ENCODE measurements at places on chromosomes 13 and 19.

- DNase-seq = no peak
Observed at GRCh38 chr19:14127929-14128509, 8.4 kb downstream of the ASF1B start.

- no peak for DNase-seq
Observed at GRCh38 chr13:32881777-32882145, 134.5 kb upstream of the KL start.

GRCh38 chr13:29845440-29846056 is 4.9 kb downstream of the UBL3 start:
- no peak for DNase-seq

- no peak for DNase-seq
Observed at GRCh38 chr13:75224053-75224742, 257.8 kb downstream of the TBC1D4 start.

GRCh38 chr19:53057904-53058580 is 13.5 kb downstream of the ERVV-2 start:
- no peak for DNase-seq

DNA sequence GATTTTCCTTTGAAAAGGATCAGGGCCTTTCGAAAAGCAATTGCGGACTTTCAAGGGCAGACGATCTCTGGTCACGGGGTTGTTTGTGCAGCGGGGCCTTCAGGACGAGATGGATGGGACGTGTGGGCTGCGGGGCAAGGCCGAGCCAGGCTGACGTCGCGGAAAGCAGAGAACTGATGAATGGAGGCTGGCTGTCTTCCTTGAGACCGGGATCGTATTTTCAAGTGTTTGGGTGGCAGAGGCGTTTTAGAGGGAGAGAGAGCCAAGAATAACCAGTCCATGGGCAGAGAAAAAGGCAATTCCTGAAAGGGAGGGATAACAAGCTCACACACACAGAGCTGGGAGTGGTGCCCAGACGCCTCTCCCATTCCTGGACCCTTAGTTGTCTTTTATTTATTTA is 138.9 kb upstream of the USP29 start:
- DNase-seq = no peak

- no peak for DNase-seq
Observed at GRCh38 chr19:51116736-51117286, 7.9 kb upstream of the SIGLEC9 start.

- no peak for DNase-seq
Observed at GRCh38 chr13:20426766-20427448, 98.8 kb downstream of the CRYL1 start.

- no peak for DNase-seq
Observed at GRCh38 chr13:45615501-45616101, at the start of gene ERICH6B. Gene ERICH6B, minus strand, starts transcription at chr13:45615739. Its CDS starts 18,734 bp downstream, at chr13:45597005.

- DNase-seq = no peak
Observed at GRCh38 chr19:7611541-7612279, 16.0 kb downstream of the CAMSAP3 start.

DNA sequence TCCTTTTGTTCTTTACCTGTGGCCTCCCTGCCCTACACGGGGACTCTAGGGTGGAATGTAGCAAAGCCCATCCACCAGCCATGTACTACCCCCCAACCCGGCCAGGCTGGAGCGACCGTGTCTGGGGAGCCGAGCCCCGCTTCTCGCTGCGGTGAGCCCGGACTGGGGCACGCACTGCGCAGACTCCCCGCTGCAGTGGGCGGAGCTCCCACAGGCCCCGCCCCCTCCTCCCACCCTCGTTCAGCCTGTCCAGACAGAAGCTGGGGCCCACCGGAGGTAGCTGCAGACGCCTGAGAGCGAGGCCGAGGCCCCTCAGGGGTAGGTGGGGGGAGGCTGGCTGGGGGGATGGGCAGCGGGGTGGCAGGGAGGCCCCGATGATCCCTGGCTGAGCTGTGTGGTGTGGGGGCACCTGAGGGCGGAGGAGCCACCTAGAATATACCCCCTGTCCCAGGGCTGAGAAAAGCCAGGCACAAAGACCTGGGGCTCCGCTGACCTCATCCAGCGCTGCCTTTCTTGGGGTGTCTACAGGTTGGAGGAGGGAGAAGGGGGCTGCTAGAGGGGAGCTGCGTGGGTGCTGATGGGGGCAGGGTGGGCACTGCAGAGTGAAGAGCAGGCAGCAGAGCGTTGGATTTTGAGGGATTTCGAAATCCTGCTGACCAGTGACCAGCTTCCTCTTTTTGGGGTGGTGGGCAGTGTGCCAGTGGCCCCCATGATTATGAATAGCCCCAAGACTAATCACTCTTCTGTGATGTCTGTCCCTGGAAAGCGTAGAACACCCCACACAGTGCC is 17.3 kb downstream of the PLD3 start:
- no peak for DNase-seq

DNA sequence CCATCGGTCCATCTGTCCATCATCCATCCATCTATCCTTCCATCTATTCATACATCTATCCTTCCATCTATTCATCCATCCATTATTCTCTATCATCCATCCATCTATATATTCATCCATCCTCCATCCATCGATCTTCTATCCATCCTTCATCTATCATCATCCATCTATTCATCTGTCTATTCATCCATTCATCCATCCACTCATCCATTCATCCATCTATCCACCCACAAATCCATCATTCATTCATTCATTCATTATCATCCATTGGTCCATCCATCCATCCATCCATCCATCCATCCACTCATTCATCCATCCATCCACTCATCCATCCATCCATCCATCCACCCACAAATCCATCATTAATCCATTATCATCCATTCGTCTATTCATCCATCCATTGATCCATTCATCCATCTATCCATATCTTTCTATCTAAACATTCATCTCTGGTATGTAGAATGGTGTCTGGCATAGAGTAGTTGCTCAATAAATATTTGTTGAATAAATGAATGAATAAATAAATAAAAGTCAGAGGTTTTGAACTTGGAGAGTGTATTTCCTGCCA is 36.6 kb downstream of the ZNF536 start:
- DNase-seq = no peak

GRCh38 chr13:46012404-46012803 is 40.1 kb downstream of the ZC3H13 start:
- no peak for DNase-seq

DNA sequence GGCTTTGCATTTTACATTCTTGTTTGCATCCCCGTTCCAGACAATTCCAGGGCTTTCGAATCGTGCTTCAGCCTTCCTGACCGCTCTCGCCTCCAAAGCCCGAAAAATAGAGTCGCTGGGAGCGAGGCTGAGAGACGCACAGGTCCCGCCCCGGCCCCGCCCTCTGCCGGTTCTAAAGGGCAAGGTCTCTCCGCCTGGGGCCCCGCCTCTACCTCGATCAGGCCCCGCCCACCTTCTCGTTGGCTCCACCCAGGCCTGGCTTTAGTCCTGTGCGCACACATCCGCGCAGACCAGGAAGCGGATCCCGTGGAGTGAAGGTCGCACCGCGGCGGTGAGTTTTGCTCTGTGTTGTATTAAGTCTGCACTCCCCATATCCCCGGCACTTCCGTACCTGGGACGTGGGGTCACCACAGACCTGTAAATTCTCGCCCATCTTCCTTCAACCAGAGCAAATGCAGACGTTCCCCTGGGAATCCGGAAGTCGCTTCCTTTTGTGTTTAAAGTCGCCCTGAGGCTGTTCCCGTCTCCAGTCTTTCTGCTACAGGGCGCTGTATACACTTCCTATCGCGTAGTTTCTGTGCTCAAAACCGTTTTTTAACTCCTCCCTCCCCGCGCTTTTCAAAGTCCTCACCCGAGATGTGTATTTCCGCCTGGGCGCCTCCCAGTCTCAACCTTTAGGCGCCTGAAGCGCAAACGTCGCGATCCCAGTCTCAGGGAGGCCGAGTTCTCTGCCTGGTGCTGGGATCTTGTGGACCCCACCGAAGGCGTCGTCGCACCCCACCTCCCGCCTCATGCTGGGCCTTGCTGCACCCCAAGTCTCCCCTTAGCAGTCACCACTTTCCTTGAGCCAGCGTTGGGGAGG is at the start of gene ZNF701:
ZNF701 (plus strand) TSS at position 288 of the 862 bp plus-strand sequence. CDS start 3,861 bp downstream, outside the sequence.
- peak; percentile 88 for DNase-seq

DNA sequence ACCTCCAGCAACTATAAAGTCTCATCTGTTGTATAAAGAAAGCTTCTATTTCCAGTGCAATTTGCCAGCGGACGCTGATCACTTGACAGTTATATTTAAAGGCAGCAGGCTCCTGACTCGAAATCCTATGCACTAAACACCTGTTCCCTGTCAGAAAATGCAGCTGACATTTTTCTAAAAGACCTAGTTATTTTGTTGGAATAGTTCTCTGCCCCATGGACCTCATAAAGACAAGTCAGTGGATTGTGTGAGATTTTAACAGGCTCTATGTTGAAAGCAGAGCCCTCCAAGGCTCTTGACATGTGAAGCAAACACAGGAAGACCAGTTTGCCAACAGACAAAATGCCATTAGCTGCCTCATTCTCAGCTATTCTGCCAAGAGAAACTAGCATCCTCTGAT is 304.7 kb upstream of the KLF12 start:
- no peak for DNase-seq

GRCh38 chr19:13102666-13103580 is at the start of gene LYL1:
Gene LYL1, minus strand, starts transcription at chr19:13102858. Its CDS starts 1,687 bp downstream, at chr19:13101171.
- DNase-seq = no peak

- no peak for DNase-seq
Observed at GRCh38 chr19:49389406-49389805, 1.4 kb downstream of the KASH5 start.

DNA sequence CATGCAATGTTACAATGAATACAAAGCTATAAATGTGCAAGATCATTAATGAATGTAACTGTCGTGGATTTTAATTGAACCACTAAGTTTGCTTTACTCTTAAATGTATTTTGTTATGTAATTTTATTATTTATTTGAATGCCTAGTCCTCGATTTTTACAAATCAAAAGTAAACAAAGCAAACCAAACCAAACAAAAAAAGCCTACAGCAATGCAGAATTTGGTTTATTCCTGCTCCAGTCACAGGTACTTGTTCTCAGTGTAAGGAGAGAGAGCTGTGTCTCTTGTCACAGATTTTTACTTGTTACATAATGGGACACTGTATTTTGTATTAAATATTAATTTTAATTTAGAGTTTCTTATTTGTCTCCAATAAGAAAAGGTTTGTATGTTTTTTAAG is 584.3 kb upstream of the SLITRK6 start:
- DNase-seq = no peak

GRCh38 chr13:112441779-112442310 is 65.7 kb downstream of the SPACA7 start:
- DNase-seq = no peak

GRCh38 chr19:16216744-16217670 is 19.3 kb downstream of the AP1M1 start:
- DNase-seq = no peak

GRCh38 chr19:17575871-17576757 is 20.7 kb downstream of the COLGALT1 start:
- no peak for DNase-seq

DNA sequence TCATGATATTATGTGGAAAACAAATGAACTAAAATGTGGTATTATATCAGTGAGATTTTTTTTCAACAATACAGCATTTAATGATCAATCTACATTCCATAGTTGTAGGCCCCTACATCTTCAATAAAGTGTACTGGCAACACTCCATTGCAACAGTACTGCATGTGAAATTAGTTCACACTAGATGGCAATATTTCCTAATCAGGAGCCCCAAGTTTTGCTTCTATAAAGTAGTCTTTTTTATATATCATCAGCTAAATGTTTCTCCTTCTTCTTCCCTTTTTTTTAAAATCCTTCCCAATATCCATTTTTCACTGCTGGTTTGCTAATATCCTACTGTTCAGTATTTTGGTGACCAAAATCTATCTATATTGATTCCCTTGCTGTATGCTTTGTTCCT is 528.3 kb upstream of the ATXN8OS start:
- DNase-seq = no peak

- no peak for DNase-seq
Observed at GRCh38 chr19:48284896-48285295, 15.0 kb downstream of the ZNF114 start.

DNA sequence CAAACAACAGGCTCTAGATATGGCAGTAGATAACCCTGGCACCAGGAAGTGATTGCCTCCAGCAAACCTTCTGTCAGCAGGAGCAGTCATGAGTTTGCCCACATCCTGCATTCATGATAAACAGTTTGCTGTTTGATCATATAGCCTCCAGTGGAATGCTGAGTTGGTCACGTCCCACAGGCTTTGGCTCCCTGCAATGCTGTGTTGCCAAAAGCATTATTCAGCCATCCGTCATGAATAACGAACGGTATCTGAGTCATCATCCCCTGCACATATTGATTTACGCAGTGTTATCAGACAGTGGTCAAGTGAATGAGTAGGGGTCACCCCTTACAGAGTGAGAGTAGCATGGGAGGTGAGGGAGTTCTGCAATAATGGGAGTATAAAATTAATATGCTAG is 21.9 kb upstream of the ZNF432 start:
- no peak for DNase-seq

GRCh38 chr13:109768176-109768575 is 18.2 kb downstream of the IRS2 start:
- no peak for DNase-seq

DNA sequence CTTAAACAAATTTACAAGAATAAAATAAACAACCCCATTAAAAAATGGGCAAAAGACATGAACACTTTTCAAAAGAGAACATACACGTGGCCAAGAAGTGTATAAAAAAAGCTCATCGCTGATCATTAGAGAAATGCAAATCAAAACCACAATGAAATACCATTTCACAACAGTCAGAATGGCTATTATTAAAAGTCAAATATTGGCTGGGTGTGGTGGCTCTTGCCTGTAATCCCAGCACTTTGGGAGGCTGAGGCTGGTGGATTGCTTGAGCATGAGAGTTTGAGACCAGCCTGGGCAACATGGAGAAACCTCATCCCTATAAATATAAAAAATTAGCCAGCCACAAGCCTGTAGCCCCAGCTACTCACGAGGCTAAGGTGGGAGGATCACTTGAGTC is 89.9 kb downstream of the UBL3 start:
- no peak for DNase-seq

DNA sequence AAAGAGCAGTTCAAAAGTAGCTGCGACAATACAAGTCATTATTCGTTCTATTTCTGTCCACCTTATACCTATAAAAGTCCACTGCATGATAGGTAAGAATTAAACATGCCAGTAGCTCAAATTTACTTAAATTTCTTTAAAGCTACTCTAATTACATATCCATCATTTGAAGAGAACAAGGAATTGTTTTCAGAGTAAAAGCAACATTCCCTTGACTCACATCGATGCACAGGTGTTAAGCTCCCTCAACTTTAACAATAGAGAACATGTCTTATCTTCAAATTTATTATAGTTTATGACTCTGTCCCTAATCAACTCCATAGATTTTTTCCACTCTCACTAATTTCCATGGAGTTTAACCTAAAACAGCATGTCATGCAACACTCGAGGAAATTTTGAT is 157.5 kb upstream of the ATXN8OS start:
- DNase-seq = no peak
